ENCODE measurements at places on chromosomes 13 and 19.

DNA sequence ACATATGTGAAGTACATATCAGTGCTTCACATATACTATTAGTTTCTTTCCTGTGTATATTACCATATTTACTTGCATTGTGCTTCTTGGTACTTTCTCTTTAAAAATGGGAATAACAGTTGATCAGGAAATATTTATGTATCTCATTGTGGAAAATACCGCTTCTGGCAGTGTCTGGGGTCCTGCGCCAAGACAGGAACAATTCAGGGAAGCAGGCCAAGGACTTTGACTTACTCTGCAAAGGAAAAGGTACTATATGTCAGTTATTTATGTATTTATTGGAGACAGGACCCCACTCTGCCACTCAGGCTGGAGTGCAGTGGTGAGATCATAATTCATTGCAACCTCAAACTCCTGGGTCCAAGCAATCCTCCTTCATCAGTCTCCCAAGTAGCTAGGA lies 57.7 kb upstream of the NBEA start:
- no peak for DNase-seq

- DNase-seq, result no peak
These were observed 20.4 kb downstream of the POU2F2 start for GRCh38 chr19:42111811-42112210.

DNA sequence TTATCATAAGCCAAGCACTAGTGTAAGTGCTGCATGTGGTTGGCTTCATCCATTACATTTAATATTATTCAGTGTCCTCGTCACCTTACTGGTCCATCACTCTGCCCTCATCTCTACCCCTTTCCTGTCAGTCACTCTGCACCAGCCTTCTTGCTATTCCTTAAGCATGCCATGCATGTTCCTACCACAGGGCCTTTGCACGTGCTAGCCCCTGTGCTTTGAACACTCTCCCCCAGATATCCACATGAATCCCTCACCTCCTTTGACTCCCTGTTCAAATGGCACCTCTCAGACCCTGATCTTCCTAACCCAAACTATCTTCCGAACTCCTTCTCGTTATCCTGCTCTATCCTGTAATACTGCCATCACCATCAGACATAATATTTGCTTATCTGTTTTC lies 3.2 kb upstream of the RELB start:
- DNase-seq, result peak; percentile 38

- DNase-seq, result peak; percentile 88
These were observed at the start of gene SSBP4 for GRCh38 chr19:18419195-18419698. SSBP4 (plus strand) TSS chr19:18419398; CDS start chr19:18419649, 251 bp downstream.

DNA sequence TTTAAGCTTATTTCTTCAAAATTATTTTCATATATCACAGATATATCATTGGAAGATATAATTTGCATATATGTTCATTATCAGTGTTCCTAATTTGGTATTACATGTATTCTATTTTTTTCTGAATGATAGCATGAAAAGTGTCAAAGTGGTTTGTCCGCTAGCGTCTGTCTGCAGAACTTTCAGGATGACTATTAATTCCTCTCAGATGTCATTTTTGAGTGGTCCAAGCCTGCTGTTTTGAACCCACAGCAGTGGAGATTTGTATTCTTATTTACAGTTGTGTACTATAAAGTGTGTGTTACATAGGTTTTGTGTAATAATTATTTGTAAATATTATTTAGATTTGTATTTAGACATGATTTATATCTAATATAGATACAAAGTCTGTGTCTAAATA lies 8.5 kb downstream of the UTP14C start:
- DNase-seq, result no peak

DNA sequence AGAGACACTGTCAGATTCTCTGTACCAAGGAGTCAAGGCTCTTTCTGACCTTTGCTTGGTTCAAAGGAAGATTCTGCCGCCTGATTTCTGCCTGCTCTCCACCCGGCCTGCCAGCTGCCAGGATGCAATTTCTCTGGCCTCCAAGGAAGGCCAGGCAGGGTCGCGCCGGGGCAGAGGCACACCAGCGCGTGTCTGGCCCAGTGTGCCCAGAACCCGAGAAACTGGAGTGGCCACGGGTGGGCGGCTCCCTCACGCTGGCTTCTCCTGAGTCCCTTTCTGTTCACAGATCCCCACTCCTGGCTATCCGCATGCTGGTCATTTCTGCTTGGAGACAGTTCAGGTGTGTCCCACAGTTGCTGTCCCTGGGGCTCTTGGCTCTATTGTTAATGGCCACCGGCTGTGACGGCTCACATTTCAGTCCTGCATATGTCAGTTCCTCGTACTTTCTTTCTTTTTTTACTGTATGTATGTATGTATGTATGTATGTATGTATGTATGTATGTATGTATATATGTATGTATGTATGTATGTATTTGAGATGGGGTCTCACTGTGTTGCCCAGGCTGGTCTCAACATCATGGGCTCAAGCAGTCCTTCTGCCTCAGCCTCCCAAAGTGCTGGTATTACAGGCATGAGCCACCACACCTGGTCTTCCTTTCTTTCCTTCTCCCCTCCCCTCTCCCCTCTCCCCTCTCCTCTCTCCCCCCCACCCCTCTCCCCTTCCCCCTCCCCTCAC lies 16.9 kb downstream of the TMPRSS9 start:
- DNase-seq, result no peak

DNA sequence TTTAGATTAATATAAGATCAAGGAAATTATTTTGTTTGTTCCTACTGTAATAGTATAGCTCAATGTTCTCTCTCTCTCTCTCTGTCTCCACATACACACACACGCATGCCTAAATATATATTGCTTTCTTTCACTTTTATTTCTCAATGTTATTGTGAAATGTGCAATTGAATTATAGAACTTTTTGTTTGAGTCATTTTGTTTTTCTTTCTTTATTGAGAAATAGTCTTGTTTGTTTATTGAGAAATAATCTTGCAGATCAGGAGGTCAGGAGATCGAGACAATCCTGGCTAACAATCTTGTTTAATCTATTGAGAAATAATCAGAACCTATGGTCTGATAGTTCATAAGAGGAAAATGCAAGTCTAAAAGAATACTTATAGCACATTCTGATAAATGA lies 1581.3 kb downstream of the EFNB2 start:
- DNase-seq, result no peak

- DNase-seq, result peak; percentile 78
These were observed 666 bp upstream of the ZNF320 start for GRCh38 chr19:52898101-52898500.

- no peak for DNase-seq
These were observed 4.1 kb downstream of the SLC10A2 start for GRCh38 chr13:103062079-103062478.

- peak; percentile 83 for DNase-seq
These were observed 718 bp downstream of the CDK8 start for GRCh38 chr13:26254583-26255111.

DNA sequence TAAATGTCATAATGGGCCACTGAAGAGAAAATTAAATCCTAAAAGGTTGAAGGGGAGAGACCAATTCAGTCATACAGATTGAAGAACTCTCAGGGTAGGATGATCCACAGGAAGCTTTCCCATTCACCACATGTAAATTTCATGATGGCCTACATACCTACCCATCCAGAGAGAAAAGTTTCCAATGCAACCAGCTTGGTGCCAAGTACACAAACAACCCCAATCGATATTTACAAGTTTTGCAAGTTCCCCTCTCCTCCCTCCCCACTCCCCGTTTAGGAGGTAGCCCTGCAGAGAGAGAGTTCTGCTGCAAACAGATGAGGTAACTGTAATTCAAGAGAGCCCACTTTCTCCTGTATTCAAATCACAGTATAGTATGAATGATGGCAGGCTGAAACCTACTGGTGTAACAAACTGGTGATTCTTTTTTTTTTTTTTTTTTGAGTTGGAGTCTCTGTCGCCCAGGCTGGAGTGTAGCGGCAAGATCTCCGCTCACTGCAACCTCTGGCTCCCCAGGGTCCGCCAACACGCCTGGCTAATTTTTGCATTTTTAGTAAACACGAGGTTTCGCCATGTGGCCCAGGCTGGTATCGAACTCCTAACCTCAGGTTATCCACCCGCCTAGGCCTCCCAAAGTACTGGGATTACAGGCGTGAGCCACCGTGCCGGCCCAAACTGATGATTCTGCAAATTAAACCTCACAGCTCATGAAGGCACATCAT lies 14.4 kb downstream of the FOXO1 start:
- DNase-seq, result peak; percentile 81

DNA sequence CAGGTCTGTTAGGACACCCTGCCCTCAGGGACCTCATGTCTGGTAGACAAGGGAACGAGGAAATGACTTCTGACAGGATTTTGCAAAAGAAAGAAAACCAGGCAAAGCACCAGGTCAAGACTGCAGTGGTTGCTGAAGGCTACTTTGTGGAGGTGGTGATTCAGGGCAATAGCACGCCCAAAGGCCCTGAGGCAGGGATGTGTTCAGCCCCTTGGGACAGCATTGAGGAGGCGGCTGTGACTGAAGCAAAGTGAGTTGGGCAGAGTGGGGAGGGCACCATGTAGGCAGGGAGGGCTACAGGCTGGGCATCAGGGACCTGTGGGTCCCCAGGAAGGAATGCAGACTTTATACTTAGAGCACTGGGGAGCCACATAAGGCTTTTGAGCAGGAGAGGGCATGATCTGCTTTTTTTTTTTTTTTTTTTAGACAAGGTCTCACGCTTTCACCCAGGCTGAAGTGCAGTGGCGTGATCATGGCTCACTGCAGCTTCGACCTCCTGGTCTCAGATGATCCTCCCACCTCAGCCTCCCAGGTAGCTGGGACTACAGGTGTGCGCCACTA lies 10.8 kb upstream of the HOMER3 start:
- DNase-seq, result no peak

DNA sequence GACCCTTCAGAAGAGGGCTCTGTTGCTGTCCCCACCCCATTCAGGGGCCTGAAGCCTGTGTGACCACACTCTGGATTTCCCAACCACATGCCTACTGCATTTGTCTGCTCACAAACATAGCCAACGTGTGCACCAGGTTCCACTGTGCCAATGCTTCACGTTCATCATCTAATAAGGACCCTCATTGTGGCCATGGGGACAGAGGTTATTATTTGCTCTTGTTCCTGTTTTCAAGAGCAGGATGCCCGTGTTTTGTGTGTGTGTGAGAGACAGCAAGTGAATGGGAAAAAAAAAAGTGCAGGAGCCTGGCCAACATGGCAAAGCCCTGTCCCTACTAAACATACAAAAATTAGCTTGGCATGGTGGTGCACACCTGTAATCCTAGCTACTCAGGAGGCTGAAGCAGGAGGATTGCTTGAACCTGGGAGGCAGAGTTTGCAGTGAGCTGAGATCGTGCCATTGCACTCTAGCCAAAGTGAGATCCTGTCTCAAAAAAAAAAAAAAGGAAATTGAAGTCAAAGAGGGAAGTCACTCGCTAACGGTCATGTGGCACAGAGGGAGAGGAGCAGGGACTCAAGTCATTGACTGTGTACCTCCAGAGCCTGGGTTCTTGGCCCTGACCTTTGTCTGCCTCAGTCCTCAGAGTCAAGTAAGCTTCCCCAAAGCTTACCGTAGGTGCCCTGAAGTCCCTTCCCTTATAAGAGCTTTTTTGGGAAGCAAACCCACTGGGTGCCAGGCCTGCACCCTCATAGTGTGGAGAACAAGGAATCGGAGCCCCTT lies 6.9 kb downstream of the B3GNT8 start:
- no peak for DNase-seq

GRCh38 chr13:48278806-48279205 lies 24.7 kb upstream of the RB1 start:
- no peak for DNase-seq

DNA sequence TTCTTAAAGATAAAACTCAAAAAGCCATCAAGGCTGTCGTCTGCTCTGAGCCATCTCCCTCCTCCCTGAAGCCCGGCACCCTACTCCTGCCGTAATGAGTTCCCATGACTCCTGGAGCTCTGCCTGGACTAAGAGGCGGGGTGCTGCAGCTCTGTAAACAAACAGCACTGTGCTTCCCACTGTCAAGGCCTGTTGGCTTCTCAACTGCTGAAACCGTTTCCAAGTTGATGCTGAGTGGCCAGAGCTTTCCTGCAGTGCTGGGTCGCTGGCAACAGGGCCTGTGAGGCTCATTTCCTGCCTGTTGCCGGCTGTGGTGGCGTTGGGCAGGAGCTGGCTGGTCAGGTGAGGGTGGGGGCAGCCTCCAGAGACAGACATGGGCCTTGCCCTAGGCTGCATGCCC lies 26.7 kb upstream of the ISYNA1 start:
- no peak for DNase-seq

GRCh38 chr13:27476943-27477703 lies 26.8 kb upstream of the MTIF3 start:
- DNase-seq, result no peak

DNA sequence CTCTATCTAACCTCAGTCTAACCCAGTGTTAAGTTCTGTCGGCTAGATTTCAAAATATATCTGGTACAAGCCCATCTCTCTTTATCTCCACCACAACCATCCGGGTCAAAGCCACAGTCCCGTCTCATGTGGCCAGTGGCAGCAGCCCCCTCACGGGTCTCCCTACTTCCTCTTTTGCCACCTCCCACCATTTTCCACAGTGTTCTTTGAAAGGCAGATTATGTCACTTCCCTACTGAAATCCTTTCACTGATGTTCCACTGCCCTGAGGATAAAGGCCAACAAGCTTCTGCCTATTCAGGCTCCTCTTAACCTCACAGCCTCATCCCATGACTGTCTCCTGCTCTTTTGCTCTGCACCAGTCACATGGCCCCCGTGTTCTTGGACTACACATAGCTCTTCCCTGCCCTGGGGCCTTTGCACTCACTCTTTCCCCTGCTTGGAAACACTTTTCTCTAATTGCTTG lies 117.2 kb downstream of the UBL3 start:
- DNase-seq, result no peak

DNA sequence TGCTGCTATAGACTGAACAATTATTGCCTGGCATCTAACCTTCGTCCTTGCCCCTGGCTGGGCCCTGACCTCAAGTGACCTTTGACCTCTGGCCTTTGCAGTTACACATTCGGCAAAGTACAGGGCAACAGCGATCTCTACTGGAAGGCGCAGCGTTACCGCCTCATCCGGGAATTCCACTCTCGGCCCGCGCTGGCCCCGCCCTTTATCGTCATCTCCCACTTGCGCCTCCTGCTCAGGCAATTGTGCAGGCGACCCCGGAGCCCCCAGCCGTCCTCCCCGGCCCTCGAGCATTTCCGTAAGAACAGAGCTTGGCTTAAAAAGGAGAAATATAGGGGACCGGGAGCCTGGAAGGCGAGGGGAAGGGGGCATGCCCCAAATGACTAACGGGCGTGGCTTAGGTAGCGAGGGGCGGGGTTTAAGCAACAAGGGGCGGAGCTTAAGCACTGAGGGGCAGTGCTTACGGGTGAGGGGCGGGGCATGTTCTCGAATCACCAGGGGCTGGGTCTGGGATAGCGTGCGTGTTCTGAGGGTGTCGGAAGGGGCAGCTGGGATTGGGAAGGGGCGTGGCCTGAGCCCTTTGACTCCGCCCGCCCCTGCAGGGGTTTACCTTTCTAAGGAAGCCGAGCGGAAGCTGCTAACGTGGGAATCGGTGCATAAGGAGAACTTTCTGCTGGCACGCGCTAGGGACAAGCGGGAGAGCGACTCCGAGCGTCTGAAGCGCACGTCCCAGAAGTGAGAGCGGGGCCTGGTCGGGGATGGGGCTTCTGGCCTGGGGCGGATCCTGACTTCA lies 52.7 kb downstream of the TRPM4 start:
- peak; percentile 99 for DNase-seq

GRCh38 chr19:50315773-50316448 lies 13.3 kb downstream of the KCNC3 start:
- peak; percentile 92 for DNase-seq

Measured in endodermal cell (in vitro differentiated cells).